ENCODE measurements at places on chromosomes 1 and 21.

DNA sequence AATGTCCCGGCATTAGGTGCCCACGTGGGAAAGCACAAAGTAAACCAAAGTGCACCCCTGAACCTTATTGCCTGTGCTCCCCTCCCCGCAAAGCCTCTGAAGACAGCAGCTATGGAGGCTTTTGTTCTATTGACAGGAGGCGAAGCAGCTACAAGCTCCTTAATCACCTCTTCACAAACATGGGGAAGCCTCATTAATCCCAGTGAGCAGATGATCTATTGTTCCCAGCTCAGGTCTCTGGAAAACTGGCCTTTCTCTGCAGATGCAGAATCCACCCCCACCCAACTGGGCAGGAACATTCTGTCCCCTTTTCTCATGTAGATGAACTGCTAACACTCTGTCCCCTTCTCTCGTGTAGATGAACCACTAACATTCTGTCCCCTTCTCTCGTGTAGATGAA is 190.5 kb upstream of the CSF3R start:
- no peak for DNase-seq

GRCh38 chr21:33299181-33299752 is 25.5 kb upstream of the IFNAR1 start:
- DNase-seq: no peak

GRCh38 chr1:172960454-172961208 is 90.1 kb downstream of the TNFSF18 start:
- DNase-seq: no peak

- DNase-seq: no peak
These were observed 73.8 kb upstream of the ZNF678 start for GRCh38 chr1:227489572-227489971.

DNA sequence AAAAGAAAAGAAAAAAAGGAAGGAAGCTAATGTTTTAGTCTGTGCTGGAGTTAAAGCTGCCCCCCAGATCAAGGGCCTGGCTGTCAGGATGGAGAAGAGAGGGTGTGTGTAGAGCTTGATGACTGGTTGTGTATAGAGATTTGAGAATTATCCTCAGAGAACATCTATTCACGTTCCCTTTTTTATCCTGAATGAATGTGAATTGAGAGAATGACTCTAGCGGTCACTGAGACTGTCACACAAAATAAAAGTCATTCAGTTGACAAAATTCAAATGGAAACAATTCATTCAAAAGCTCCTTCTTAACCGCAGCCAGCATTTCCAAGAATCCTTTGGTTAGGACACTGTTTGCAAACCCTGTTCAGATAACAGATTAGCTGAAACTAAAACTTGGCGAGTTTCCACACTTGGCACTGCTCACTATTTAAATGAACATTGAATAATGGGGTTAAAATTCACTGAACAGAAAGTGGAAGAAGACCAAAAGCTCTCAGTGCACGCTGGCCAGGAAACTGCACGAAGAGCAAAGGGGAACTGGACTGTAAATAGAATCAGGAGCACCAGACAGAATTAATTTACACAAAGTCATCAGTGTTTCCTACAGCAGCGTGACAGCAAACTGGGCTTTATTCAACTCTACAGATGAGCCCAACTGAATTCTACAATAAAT is 13.6 kb upstream of the FAM89A start:
- no peak for DNase-seq

DNA sequence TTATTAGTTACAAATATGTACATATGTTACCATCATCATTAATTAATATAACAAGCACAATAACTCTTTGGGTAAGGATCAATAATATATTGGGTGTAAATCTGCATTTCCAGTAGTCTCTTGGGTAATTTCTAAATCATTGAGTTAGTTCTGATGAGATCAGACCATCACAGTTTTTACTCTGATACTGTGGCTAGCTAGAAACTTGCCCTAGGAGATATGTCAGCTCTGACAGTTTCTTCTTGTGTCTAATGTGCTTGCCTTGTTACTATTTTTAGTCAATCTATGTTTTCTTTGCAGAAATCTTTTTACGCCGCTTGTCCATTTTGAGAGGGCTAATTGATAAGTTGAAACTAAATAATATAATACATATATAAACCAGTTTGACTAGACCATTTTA is 285.6 kb upstream of the ST6GALNAC5 start:
- no peak for DNase-seq

GRCh38 chr1:32390904-32391870 is 3.1 kb downstream of the BSDC1 start:
- no peak for DNase-seq

DNA sequence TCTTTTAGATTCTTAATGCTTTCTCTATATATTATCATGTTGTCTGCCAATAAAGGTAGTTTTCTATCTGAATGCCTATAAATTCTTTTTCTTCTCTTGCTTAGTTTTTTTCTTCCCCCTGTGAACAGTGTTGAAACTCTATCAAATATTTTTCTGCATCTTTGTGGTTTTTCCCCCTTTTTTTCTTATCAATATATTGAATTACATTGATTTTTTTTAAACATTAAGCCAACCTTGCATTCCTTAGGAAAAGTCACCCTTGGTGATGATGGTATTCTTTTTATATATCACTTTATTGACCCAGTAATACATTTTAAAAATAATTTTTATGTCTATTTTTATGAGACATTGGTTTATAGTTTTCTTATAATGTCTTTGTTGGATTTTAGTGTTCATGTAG is 131.7 kb downstream of the RABGAP1L start:
- DNase-seq: no peak

GRCh38 chr1:247528812-247529474 is 7.3 kb downstream of the OR2C3 start:
- no peak for DNase-seq

DNA sequence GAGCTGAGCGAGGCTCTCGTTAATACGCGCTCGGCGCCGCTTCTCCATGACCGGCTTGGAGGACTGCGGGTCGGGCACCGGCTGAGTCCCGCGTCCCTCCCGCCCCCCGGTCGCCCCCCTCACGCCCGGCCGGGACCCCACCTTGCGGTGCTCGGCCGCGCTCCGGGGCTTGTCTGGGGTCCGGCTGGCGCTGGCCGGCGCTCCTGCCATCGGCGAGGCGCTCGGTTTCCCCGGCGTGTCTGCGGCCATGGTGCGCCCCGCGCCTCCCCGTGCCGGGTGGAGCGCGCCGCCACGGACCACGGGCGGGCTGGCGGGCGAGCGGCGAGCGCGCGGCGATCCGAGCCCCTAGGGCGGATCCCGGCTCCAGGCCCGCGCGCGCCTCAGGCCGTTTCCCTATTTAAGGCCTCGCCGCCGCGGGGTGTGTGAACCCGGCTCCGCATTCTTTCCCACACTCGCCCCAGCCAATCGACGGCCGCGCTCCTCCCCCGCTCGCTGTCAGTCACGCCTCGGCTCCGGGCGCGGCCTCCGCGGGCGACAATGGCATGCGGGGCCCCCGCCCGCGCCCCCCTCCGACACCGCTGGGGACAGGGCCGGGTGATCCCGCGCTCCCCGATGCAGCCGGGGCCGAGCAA is at the start of gene HES4:
HES4 (minus strand) TSS at position 373 of the 632 bp plus-strand sequence; CDS start at position 249, 124 bp downstream.
- DNase-seq: peak; percentile 96

GRCh38 chr1:169161496-169162194 is 55.2 kb downstream of the ATP1B1 start:
- DNase-seq: no peak

- no peak for DNase-seq
These were observed 678.0 kb upstream of the USP24 start for GRCh38 chr1:55893155-55893554.

- no peak for DNase-seq
These were observed 464 bp upstream of the RNASEL start for GRCh38 chr1:182589520-182589919.

GRCh38 chr1:234755449-234755863 is 145.5 kb upstream of the IRF2BP2 start:
- peak; percentile 86 for DNase-seq

DNA sequence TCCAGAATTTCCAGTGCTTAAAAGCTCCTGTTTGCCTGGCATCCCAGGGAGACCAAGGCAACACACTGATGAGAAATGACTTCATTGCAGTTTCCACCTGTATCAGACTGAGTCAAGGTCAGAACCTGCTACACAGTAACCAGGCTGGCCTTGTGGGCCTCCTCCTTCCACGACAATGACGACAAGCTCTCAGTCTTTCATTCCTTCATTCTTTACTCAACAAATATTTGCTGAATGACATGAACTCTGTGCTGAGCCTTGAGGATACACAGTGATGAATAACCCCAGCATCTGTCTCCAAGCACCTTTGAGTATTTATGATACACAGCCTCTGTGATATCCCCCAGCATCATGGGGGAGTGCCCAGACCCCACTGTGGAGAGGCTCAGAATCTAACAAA is 8.9 kb upstream of the LCE5A start:
- no peak for DNase-seq

- no peak for DNase-seq
These were observed 40.8 kb downstream of the DSTYK start for GRCh38 chr1:205170532-205171269.

GRCh38 chr1:245166471-245166885 is 11.7 kb downstream of the KIF26B start:
- DNase-seq: no peak

- DNase-seq: peak; percentile 22
These were observed 11.6 kb upstream of the NPHP4 start for GRCh38 chr1:6003568-6004411.

GRCh38 chr21:24939291-24939690 is 668.0 kb downstream of the MRPL39 start:
- DNase-seq: no peak

DNA sequence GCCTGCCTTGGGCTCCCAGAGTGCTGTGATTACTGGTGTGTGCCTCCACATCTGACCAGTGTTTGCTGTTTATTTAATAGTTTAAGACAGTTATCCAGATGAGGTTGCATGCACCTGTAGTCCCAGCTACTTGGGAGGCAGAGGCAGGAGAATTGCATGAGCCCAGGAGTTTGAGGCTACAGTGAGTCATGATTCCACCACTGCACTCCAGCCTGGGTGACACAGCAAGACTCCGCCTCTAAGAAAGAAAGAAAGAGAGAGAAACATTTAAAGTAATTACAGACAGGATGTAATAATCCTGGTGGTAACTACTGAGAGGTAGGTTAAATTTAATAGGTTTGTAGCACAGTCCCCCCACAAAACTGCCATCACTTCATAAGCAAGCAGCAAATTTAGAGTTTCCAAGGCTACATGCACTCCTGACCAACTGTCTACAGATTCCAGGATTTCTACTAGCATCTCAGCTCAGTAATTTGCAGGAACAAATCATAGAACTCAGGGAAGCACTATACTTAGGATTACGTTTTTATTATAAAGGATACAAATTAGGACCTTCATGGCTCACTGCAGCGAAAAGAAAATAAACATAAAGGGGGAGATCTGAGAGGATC is 89.6 kb downstream of the PKN2 start:
- no peak for DNase-seq

DNA sequence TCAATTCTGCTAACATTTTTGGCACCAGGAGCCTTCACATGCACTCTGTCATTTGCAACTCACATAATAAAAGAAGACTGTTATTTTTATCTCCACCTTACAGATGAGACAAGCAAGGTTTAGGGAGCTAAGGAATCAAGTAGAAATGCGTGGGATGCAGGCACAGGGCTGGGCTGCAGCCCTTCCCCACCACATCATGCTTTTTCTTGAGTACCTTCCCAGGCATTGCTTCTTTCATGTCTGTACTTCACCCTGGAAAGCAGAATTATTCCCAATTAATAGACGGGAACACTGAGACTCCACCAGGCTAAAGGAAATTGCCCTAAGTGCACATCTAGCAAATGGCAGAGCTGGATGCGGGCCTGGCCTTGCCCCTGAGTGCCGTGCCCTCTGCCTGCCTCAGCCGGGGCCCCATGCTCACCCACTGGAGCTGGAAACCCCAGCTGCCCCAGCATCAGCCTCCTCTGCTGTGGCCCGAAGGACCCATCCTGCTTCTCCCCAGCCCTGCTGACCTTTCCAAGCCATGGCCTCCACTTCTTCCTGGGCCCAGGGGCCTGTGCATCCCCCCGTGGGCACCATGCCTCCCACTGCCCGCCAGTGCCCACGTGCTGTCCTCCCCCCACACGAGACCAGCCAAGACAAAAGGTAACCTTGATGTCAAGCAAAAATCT is 257.5 kb downstream of the TOMM20 start:
- no peak for DNase-seq

GRCh38 chr1:234495231-234495990 is 16.4 kb upstream of the TARBP1 start:
- no peak for DNase-seq

DNA sequence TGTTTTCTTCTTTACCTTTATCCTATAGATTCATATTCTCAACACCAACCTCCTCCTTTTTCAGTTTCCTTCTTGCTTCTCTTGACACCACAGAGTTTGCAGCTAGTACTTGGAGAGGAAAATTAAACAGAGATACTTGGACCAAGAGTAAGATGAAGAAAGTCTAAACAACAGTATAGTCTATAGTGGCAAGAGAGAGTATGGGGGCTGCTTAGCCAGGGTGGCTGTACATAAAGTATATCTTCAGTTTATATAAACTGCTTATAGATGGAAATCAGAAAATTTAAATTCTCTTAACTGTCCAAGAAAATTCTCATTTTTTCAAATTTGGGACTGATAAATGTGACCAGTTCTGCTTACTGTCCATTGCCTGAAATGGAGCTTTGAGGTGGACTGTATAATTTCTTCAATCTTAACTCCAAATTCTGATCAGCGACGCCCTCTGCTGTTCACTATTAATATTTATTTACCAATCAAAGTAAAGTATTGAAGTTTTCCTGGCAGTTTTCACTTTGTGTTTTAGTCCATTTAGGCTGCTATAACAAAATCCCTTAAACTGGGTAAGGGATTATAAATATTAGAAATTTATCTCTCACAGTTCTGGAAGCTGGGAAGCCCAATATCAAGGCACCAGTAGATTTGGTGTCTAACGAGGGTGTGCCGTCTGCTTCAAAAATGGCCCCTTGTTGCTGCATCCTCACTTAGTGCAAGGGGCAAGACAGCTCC is 14.8 kb upstream of the METTL18 start:
- no peak for DNase-seq

DNA sequence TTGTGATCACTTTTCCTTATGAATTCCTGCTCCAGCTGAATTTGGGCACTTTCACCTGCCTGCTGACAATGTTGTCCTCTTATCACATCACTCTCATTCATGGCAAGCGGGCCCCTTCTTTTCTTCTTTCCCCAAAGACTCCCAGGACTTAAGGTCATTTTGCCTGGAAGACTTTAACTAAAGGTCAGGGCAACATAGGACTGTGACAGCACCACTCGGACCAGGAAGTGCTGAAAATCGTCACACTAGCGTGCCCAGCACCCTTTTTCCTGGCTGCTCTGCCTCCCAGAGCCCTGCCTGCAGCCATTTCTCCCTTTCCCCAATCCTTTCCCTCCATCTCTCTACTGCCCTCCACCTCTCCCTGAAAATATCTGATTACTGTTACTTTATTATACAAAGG is 35.4 kb downstream of the CD34 start:
- no peak for DNase-seq

All from Right ventricle myocardium superior (tissue), 1 donor.